ENCODE measurements at places on chromosomes 12 and 14.
A peak's percentile ranks its signal among the peaks of the same experiment; 100 is the strongest.

DNA sequence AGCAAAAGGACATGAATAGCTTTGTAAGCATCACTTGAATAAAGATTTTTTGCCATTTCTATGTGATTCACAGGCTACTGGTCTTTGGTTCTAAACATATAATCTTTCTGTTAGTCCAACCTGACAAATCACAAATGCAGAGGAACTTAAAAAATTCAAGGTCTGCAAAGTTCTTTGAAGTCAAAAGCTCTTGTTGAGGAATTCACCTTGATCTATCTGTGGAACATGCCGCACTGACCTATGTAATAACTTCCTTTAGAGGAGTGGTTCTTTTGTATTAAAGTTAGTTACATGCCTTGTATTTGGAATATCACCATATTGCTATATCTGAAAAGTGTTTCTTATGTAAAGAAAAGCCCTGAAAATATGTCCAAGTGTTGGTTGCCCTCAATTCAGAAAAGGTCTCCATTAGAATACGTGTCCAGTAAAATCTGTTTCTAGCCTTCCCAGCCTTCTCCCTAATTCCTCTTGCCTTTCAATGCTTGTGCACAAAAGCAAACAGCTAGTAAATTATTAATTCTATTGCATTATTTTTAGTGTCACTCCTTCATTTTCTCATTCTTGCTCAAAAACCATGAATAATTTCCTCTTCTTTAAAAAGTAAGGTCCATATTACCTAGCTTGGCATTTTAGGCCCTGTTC is 1192.8 kb downstream of the FLRT2 start:
- DNase-seq = no peak

GRCh38 chr14:77612011-77612620 is 4.3 kb downstream of the SPTLC2 start:
- DNase-seq = no peak

- no peak for DNase-seq
Measured at GRCh38 chr12:52833922-52834726, at the start of gene KRT79. KRT79 (minus strand) TSS chr12:52834311; CDS start chr12:52834260, 51 bp downstream.

DNA sequence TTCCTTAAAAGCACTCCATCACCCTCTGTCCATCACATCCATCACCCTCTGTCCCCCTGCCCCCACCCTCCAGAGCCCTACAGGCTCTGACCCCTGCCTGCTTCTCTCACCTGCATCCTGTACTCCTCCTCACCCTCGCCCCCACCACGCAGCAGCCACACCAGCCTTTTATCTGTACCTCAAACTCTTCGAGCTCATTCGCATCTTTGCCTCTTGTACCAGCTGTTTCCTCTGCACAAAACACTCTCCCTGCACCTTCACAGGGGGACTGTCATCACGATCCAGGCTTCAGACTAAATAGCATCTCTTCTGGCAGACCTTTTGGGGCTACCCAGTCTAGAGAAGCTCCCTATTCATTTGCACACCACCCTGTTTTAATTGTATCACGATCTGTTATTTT is 24.1 kb downstream of the TMEM229B start:
- DNase-seq = no peak

GRCh38 chr14:55249423-55249822 is 21.8 kb upstream of the FBXO34 start:
- no peak for DNase-seq

- no peak for DNase-seq
Measured at GRCh38 chr14:101828046-101828445, 66.5 kb downstream of the PPP2R5C start.

DNA sequence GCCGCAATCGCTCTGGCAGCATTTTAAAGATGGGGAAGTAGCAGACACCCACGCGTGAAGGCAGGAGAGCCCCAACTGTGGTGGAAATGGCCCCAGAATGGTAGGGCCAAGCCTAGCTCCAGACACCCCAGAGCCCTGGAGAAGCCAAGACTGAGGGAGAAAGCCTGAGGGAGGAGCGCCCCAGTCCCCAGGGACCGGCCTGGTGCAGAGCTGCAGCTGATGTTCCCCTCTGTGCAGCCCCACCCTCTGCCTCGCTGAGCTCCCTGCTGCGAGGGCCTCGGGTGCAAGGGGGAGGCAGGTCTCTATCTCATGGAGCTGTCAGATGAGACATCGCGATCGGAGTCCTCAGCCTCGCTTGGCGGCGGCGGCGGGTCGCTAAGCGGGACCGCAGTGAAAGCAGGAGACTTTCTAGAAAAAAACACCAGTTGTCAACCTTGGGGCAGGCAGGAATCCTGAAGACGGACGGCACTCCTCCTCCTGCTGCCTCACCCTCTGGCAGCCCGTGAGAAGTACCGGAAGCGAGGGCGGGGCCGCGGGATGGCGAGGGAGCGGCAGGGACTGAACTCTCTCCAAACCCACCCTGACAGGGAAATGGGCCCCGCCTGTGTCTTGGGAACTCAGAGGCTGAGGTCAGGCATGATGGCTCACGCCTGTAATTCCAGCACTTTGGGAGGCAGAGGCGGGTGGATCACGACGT is 6.0 kb downstream of the GAPDH start:
- no peak for DNase-seq

DNA sequence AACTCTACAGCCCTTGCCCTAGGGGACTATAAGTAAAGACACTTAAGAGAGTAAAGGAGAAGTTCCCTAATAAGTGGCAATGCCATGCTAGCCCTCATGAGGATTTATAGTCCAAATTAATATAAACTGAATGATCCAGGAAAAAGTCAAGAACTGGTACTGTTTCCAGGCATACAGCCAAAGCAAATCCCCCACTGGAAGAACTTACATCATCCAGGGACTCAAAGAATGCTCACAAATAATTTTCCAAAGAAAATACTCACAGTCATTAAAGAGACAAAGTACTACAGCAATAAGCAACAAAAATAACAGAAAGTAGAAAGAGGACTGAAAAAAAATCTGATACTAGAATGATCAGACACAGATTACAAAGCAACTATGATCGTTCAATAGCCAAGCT is 79.7 kb upstream of the RAP1B start:
- DNase-seq = peak; percentile 45

DNA sequence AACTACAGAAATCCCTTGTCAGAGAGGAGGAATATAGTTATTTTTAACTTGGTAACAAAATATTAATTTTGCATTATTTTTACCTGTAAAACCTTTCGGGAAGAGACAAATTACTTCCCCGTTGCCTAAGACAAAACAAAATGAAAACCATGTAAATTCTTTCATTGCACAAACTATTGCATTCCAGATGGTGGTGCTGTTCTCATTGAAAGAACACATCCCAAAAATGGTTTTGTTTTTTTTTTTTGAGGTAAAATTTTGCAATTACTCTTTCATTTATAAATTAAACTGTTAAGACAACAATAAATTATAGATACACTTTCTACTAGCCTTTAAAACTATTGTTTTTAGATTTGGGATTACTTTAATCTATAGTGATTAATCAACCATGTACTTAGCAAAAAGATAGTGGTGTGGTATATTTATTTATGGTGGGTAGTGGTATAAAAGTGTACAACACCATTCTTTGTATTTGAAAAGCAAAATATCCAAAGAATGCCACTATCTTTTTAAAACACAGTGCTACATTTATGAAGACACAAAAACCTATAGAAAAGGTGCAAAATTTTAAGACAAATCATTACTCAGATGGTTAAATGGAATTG is 115.5 kb downstream of the SLC38A1 start:
- no peak for DNase-seq

DNA sequence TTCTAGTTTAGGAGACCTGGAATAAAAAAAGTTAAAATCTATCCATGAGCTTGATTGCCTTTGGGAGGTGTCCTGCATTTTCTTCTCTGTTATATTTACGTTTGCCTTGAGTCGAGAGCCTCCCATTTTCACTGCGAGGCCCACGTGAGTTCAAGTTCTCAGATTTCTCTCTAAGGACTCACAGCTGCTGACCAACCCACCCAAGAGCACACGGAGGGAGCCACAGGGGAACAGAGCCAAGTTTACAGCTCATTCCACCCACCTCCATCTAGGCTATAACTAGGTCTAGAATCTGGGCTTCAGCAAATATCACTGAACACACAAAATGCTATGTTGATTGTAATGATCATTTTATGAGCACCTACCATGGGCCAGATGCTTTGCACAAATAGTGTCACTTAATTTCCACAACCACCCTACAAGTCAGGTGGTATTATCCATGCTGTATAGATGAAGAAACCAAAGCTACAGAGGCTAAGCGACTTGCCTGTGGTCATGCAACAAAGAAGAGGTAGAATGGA is 16.7 kb downstream of the ALDH1L2 start:
- DNase-seq = no peak

- DNase-seq = no peak
Measured at GRCh38 chr12:47882781-47883546, 21.8 kb downstream of the VDR start.

DNA sequence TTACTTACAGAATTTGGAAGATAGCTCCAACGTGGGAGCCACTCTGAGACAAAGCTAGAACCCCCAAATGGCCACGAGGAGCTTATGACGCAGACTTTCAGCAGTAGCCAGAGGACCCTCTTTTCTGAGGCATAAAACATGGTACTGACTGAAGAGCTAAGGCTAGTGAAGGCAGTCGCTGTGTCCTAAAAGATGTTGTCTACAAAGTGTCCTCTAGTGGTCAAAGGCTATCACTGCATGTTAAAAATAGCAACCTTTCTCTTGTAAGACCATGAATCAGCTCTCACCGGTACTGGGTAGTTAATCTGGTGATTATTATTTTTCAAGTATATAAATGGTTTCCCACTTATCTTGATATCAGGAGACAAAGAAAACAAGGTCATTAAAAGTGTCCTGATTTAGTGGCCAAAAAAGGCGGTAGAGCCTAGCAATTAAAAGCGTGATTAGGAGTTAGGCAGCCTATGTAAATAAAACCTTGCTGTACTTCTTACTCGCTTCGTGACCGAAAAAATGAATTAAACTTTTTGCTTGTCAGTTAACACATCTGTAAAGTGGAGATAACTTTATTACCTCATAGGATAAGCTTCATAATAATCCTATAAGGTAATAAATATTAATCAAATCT is 47.0 kb upstream of the LGR5 start:
- peak; percentile 57 for DNase-seq

GRCh38 chr14:61269321-61270083 is 11.6 kb downstream of the TMEM30B start:
- peak; percentile 62 for DNase-seq

DNA sequence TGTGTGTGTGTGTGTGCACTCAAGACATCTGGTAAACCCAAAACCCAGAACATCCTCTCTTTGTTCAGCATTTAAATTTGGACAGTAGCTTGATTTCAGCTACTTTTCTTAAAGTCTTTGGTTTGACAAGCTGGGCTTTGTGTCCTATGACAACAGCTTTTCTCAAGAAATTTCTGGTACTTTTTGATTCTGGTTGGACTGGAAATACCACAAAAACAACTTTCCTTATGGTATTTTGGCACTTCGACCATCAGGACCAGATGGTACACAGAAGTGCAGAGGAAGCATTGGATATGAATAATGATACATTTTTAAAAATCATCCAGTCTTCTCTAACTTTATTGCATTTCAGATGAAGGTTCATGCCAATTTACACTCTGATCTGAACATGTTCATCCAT is 286.6 kb upstream of the FLRT2 start:
- no peak for DNase-seq

DNA sequence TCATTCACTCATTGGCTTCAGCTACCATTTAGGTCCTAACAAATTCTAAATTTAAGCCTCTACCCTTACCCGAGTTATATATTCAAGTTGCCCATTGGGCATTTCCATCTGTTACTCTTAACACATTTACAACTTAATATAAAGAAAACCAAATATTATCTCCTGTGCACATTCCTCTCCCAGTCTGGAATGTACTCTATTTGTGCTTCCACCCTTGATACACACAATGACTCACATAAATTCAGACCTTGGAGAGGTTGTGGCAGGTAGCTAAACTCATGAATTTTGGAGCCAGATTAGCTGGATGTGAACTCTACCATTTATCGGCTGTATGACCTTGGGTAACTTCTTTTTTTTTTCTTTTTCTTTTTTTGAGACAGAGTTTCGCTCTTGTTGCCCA is 51.1 kb downstream of the BRMS1L start:
- DNase-seq = no peak

GRCh38 chr12:123063535-123063934 is 83.1 kb downstream of the ARL6IP4 start:
- no peak for DNase-seq

GRCh38 chr12:116263844-116264243 is 13.6 kb downstream of the MED13L start:
- no peak for DNase-seq

GRCh38 chr12:77294016-77294415 is 228.6 kb upstream of the E2F7 start:
- DNase-seq = no peak

DNA sequence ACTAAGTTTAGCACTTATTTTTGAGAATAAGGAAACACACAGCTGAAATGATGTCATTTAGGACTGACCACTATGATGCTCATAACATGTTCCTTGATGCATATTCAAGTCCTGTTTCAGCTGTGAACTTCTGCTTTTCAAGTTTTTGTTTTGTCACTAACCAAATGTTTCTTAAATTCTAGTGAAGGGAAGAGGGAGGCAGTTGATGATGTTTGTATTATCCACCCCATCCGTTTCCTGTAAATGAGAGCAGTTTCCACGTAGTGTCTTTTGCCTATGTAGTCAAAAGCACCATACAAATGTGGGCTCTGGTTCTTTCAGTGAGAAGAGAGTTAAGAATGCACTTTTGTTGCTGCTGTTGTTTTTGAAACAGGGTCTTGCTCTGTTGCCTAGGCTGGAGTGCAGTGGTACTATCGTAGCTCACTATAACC is 491.8 kb downstream of the PCNX1 start:
- DNase-seq = no peak

- no peak for DNase-seq
Measured at GRCh38 chr12:115097416-115097815, 413.4 kb upstream of the TBX3 start.

GRCh38 chr14:84041421-84041820 is 1488.5 kb upstream of the FLRT2 start:
- no peak for DNase-seq

- no peak for DNase-seq
Measured at GRCh38 chr14:68550338-68550715, 242.5 kb downstream of the ZFP36L1 start.

- no peak for DNase-seq
Measured at GRCh38 chr12:24595652-24596235, 353.2 kb downstream of the BCAT1 start.

GRCh38 chr14:37172936-37173614 is 669 bp upstream of the SLC25A21 start:
- no peak for DNase-seq

DNA sequence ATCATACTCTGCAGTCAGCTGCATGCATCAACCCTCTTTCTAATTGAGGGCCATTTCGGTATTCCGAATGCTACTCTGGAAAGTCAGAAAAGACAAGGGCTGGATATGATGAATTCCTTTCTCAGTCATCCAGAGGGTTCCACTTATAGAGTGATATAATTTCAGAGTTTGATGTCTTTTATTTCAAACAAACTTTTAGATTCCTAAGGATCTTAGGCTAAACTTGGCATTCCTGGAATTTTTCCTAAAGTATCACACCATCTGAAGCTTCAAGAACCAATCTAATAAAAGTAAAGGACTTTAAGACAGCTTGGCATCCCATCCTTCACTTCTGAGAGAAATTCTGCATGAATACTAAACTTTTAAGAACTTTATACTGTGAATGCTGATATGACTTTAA is 69.3 kb upstream of the KCNJ8 start:
- DNase-seq = no peak
